Cardiac fibroblast (primary cell): ENCODE measurements at places on chromosomes 3 and 15.

GRCh38 chr3:24907106-24907505, 412.5 kb upstream of the THRB start:
- no peak for DNase-seq

DNA sequence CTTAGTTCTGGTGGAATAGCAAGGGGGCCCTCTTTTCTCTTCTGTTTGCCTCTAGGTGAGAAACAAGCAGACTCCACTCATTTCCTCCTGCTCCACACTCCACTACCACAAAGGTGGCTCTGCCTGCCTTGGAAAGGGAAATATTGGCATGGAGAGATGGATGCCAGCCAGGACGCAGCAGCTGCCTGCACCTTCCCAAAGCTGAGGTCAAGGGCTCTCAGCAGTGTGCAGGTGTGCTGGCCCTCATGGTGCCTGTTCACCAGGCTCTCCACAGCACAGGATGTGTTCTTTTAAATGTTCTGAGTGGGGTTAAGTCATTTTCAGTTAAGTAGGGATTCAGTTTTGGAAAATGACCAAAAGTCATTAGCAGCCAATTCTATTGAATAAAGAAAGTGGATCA, 211.2 kb upstream of the STRIT1 start:
- DNase-seq: no peak

DNA sequence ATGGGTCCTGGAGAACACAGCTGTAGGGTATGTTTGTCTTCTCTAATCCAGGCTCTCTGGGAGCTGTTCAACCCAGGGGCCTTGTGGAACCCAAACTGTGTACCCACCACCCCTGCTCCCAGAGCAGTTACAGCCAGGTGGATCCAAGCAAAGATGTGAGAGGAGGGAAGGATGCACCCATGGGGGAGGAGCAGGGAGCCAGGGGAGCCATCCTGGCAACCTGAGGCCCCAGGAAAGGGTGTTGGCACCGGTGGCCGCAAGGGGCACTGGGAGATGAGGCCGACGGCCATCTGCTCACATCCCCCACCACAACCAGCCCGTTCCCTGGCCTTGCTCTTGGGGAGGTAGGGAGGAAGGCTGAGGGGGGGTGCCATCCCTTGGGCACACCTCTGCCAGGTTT, 43.2 kb downstream of the CMTM6 start:
- DNase-seq: no peak

- no peak for DNase-seq
Measured at GRCh38 chr3:8882171-8882593, 81.1 kb downstream of the RAD18 start.

DNA sequence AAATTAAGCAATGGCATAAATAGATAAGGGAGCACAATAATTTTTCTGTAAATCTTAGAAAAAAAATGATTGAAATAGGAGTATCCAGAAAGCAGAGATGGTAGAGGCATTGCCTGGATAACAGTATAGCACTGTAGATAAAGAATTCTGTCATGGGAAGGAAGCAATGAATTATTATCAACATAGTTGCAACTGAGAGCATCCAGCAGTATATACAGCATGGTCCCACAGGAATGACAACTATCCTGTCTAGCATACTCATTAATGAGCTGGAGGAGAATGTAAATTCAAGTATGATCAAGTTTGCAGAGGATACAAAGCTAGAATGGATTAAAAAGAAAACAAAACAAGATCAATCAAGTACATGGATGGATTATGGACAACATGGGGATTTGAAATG, 90.8 kb downstream of the DPH6 start:
- DNase-seq: no peak

GRCh38 chr15:50418041-50418583, 6.1 kb upstream of the USP8 start:
- no peak for DNase-seq
